CD4-positive, alpha-beta T cell treated with Interleukin-6 for 4 hours (primary cell): ENCODE measurements at places on chromosomes 6 and 20.

- no peak for DNase-seq
These were observed 99.6 kb downstream of the PREX1 start for GRCh38 chr20:48728042-48728825.

DNA sequence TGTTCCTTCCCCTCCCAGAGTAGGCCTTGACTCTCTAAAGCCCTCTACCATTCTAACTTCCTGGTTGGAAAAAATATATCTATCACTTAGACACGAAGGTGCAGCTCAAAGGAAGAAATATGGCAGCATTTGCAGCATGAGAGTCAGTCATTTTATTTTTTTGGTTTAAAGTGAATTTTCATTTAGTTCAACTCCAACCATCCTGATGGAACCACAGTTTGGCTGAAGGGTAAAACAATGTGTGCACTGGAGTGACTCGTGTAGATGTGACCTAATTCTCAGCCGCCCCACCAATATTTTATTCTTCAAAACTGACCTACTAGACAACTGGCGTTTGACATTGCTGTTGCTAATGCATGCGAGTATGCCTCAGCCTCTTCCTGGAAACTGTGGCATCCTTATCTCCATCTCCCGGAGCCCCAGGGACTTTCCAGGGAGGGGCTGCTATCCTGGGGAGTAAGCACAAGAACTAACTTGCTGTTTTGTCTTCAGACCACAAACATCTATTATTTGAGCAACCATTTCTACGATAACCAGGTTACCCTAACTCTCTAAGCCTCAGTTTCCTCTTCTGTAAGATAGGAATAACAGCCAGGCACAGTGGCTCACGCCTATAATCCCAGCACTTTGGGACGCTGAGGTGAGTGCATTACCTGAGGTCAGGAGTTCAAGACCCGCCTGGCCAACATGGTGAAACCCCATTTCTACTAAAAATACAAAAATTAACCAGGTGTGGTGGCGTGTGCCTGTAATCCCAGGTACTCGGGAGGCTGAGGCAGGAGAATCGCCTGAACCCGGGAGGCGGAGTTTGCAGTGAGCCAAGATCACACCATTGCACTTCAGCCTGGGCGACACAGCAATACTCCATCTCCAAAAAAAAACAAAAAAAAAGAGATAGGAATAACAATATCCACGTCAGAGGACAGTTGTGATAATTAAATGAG lies 148.7 kb upstream of the JARID2 start:
- no peak for DNase-seq

DNA sequence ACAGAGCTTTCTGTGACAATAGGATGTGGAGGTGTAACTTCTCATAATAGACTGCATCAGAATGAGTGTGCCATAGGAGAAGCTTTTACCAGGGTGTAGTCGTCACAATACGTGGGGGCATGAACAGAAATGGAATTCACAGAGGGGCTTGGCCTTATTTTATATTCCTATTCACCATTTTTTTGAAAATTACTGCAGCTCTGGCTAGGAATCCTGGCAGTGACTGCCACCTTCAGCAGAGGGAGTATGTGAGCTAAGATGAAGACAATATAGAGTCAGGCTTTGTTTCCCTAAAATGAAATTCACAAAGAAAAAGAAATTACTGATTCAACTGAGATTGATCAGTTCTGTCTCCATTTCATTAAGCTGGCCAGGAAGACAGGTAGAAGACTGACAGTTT lies 13.9 kb downstream of the TOMM6 start:
- no peak for DNase-seq

DNA sequence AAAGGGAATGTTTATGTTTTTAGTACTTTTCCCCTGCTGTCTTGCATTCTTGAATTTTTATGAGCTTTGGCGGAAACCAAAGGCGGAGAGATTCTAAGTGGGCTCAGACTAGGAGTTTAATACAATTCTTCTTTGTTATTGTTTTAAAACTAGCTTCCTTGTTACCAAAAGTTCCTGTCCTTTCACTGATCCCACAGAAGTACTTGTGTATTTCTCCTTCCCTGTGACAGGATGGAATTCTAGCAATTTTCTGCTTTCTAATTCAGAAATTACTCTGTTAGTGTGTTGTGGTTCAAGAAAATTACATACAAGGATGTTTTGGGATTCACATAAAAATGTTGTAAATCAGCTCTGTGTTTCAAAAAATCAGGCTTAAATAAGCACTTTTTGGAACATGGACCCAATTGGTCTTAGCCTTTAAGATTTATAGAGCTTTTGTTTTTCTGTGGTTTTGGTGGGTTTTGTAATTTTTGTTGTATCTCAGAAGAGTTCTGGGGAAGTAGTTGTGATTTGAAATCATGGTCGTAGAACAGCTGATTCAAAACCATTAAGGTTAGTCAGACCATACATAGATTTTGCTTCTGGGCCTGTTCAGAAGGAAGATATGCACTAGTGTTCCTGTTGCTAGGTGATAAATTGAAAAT lies 17.6 kb upstream of the CTAGE9 start:
- no peak for DNase-seq

DNA sequence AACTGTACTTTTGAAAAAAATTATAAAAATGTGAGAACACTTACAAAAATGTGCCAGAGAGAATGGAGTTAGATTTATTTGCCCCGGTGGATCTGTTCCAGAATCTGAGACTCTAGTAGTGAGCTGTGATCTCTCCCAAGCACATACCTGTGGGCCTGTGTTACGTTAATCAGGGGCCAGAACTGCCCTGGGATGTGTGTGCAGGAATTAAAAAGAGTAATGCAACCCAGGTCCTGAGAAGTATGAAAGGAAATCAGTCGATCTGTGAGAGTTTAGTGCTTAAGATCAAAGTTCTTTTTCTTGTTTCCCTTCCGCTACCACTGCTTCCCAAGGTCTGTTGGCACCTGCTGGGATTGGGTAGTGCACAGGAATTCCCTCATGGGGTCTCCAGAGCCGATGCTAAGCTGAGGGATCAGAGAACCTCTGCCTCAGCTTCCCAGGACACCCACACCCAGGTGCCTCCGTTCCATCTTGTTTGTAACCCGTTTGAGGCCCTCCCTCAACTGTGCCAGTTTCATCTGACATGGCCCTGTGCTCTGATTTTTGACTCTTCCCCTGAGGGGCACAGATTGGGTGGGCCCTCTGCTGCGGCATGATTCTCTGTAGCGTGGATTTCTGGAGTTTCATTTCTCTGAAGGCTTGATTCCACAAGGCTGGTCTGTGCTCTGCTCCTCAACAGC lies 87.7 kb downstream of the RREB1 start:
- no peak for DNase-seq

DNA sequence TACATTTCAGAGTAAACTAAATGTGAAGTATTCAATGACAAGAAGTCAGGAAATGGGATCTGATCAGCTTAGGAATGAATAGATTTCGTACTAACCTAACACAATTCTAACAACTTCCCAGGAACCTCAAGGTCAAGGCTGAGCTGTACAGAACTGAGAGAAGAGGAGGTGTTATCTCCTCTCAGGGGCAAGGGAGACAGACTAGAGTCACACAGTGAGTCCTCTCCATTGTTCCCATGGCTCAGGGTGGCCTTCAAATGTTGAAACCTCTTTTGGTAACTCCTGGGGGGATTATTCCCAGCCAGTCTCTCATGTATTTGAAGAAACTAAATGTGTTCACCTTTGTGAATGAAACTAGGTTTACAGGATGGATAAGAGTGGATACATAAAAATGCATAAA lies 27.7 kb downstream of the ELOVL2 start:
- no peak for DNase-seq

DNA sequence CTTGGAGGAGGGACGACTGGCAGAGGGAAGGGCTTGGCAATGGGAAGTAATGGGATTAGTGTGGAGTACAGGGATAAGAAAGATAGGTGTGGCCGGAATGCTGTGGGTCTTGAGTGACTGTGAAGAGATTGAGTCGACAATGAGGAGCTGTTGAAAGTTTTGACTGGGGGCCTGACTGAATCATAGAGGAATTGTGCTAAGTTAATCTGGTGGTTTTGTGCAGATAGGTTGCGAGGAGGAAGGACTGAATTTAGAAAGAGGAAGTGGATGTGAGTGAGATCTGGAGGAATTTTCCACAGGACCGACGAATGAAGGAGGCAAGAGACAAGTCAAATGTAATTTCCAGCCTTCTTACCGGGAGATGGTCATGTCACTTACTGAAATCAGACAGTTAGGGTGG lies 143.9 kb upstream of the RALGAPA2 start:
- DNase-seq: no peak
